HFFc6 (cell line): ENCODE measurements at places on chromosomes 13 and 19. TPM values are rescaled to one million over a fixed set of nuclear protein-coding genes. Genes with fewer than 3 reads are reported as not detected.
A peak's percentile ranks its signal among the peaks of the same experiment; 100 is the strongest.

BST2 gene
- total RNA-seq, result 0.34 TPM in 1 of 3 replicates, not detected in the others

GPC6 gene
- total RNA-seq, result 1.8 to 5.0 TPM (median 2.5 TPM) in 3 replicates

- H3K4me1 ChIP-seq, result peaks cover under 1% of the 10 kb centered on the region; the same call in 1 of the 2 replicates
- no peak overlapping the region for H3K27ac ChIP-seq
- H3K36me3 ChIP-seq, result no peaks in the 10 kb centered on the region
- peaks cover 39% of the 10 kb centered on the region for H3K27me3 ChIP-seq
- no peak overlapping the region for H3K4me3 ChIP-seq
- no peak for DNase-seq
These were observed 52.6 kb downstream of the MAP4K1 start for GRCh38 chr19:38564981-38565690.

DNA sequence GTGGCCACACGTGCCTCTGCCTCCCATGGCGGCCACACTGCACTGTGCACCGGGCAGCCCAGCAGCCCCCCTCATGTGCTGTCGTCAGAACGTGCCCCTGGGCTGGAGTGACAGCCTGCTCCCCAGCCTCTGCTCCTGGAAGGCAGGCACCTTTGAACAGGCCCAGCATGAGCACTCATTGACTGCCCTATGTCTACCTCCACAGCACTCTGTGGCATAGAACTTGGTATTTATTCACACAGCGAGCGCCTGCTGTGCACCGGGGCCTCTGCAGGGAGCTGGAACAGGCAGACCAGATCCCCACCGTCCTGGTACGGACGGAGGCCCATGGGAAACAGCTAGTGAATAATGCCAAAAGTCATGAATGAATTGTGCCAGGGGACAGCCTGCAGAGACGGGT, 53.7 kb downstream of the DPF1 start:
- peaks cover 4% of the 10 kb centered on the region for H3K27me3 ChIP-seq
- H3K36me3 ChIP-seq, result no peaks in the 10 kb centered on the region
- no peaks in the 10 kb centered on the region for H3K4me1 ChIP-seq
- H3K4me3 ChIP-seq, result no peak overlapping the region

GRCh38 chr13:52638666-52639328, 3.4 kb upstream of the HNRNPA1L2 start:
- no peaks in the 10 kb centered on the region for H3K4me1 ChIP-seq
- no peaks in the 10 kb centered on the region for H3K27me3 ChIP-seq
- no peak overlapping the region for H3K4me3 ChIP-seq
- peaks cover 21% of the 10 kb centered on the region for H3K36me3 ChIP-seq
- DNase-seq, result no peak

DNA sequence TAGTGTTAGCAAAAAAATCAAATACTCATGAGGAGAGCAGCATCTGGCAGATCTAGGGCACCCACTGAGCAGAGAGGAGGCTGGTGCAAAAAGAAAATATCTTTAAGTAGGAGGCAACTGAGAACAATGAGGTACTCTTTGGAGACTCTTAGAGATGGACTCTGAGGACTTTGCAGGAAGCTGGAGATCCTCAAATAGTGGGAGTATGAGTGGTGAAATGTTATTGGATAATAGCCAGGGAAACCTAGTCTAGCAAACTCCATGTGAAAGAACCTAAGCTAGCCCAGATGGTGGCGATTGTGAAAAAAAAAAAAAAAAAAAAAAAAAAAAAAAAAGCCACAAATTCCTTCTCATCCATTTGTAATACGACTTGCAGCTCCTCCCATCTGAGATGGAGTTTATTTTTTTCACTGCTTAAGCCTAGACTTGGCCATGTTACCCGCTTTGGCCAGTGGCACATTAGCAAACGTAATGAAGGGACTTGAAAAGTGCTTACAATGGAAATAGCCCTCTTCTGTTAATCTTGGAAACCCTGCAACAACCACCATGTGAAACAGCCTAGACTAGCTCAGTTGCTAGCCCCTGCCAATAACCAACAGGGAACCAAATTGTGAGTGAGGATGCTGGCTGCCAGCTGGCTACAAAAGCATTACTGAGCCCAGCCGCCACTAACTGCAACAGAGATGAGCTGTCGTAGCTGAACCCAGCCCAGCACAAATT, 476.2 kb downstream of the KLF12 start:
- H3K27ac ChIP-seq, result no peak overlapping the region
- H3K36me3 ChIP-seq, result peaks cover 14% of the 10 kb centered on the region
- peaks cover 28% of the 10 kb centered on the region for H3K4me1 ChIP-seq

- peak; percentile 68 for DNase-seq
- H3K27me3 ChIP-seq, result peaks cover 22% of the 10 kb centered on the region
- H3K4me3 ChIP-seq, result no peak overlapping the region
- no peak overlapping the region for H3K27ac ChIP-seq
These were observed 127.0 kb downstream of the IER2 start for GRCh38 chr19:13277104-13277809.

DNA sequence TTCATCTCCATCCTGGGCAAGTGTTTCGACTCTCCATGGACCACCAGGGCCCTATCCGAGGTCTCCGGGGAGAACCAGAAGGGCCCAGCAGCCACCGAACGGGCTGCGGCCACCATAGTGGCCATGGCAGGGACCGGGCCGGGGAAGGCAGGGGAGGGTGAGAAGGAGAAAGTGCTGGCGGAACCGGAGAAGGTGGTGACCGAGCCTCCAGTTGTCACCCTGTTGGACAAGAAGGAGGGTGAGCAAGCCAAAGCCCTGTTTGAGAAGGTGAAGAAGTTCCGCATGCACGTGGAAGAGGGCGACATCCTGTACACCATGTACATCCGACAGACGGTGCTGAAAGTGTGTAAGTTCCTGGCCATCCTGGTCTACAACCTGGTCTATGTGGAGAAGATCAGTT, 4.7 kb upstream of the MAP2K7 start:
- no peak overlapping the region for H3K4me3 ChIP-seq
- H3K36me3 ChIP-seq, result no peaks in the 10 kb centered on the region; the same call in 1 of the 2 replicates
- peaks cover 6% of the 10 kb centered on the region for H3K4me1 ChIP-seq
- no peak for DNase-seq
- H3K27ac ChIP-seq, result no peak overlapping the region

GRCh38 chr13:73499695-73500094, 440.9 kb downstream of the KLF5 start:
- H3K27ac ChIP-seq, result no peak overlapping the region
- peaks cover 3% of the 10 kb centered on the region; the same call in 1 of the 2 replicates for H3K27me3 ChIP-seq
- no peak for DNase-seq

DNA sequence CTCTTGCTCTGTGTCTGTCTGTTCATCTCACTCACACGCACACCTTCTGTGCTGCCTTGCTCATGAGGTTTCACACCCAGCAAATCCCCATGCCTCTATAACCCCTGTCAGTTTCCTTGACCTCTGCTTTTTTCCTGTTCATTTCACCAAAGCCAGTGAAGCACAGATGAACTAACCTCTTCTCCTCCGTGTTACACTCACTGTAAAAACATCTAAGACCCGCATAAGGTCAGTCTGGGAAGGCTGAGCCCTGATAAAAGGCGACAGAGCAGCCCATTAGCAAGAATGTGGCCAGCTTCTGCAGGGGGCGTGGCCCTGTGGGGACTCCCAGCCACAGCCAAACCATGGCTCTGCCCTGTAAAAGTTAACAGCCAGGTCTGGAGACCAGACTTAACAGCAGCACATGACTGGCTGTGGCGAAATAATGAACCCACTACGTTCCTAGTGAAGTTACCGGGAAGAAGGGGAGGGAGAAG, 42.8 kb upstream of the NPAS1 start:
- H3K36me3 ChIP-seq, result peaks cover 16% of the 10 kb centered on the region
- H3K4me1 ChIP-seq, result peaks cover 78% of the 10 kb centered on the region
- peak overlapping the region; percentile 55 for H3K4me3 ChIP-seq

DNA sequence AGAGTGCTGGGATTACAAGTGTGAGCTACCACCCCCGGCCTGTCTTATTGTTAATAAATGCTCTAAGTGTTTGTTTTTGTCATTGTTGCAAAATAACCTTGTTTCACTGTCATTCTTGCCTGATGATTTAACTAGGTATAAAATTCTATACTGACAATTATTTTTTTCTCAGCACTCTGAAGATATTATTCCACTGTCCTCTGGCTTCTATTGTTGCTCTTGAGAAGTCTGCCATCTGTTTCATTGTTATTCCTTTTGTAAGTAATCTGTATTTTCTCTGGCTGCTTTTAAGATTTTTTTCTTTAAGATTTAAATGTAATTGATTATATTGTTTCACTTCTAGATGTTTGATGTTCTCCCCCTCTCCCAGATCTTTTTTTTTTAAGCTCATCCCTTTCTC, 17.6 kb downstream of the ZNF420 start:
- H3K27ac ChIP-seq, result no peak overlapping the region
- H3K4me1 ChIP-seq, result no peaks in the 10 kb centered on the region
- DNase-seq, result no peak
- peaks cover 95% of the 10 kb centered on the region for H3K36me3 ChIP-seq

DNA sequence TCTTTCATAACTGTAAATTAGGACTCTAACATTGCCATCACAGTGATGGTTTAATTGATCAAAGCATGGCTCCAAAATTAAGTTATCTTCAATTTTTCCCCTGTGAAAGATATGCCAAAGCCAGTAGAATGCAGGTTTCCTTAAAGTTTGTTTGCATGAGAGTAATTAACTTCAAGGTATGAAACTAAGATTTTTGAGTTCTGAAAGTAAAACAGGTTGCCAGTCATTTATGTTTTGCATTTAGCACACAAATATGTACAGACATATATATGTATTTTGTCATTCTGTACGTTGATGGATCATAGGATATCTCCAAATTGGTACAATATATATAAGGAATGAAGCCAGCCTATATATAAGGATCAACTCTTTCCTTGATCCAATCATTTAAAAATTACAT, 23.6 kb upstream of the NDFIP2 start:
- H3K4me1 ChIP-seq, result peaks cover 75% of the 10 kb centered on the region
- 0 out of 2 replicates have a peak overlapping the region, but pooled peaks have one; percentile 21 for H3K27ac ChIP-seq
- no peaks in the 10 kb centered on the region; the same call in 1 of the 2 replicates for H3K27me3 ChIP-seq
- no peak for DNase-seq

DNA sequence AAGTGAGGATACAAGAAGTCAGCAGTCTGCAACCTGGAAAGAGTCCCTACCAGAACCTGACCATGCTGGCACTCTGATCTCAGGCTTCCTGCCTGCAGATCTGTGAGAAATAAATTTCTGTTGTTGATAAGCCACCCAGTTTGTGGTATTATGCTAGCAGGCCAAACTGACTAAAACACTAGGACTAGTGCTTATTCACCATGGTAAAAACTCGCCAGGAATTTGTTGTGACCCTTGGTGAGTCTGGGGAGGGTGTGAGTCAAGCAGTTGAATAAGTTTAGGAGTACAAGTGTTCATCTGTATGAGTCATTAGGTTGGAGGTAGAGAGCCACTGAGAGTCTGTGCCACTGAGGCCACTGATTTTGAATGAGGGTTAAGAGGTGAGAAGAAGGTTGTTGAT, 3.6 kb downstream of the ZIK1 start:
- H3K36me3 ChIP-seq, result peaks cover 55% of the 10 kb centered on the region
- DNase-seq, result peak; percentile 93
- H3K27ac ChIP-seq, result peak overlapping the region; percentile 63
- peaks cover 30% of the 10 kb centered on the region for H3K4me1 ChIP-seq
- H3K27me3 ChIP-seq, result peaks cover 2% of the 10 kb centered on the region; the same call in 1 of the 2 replicates

DNA sequence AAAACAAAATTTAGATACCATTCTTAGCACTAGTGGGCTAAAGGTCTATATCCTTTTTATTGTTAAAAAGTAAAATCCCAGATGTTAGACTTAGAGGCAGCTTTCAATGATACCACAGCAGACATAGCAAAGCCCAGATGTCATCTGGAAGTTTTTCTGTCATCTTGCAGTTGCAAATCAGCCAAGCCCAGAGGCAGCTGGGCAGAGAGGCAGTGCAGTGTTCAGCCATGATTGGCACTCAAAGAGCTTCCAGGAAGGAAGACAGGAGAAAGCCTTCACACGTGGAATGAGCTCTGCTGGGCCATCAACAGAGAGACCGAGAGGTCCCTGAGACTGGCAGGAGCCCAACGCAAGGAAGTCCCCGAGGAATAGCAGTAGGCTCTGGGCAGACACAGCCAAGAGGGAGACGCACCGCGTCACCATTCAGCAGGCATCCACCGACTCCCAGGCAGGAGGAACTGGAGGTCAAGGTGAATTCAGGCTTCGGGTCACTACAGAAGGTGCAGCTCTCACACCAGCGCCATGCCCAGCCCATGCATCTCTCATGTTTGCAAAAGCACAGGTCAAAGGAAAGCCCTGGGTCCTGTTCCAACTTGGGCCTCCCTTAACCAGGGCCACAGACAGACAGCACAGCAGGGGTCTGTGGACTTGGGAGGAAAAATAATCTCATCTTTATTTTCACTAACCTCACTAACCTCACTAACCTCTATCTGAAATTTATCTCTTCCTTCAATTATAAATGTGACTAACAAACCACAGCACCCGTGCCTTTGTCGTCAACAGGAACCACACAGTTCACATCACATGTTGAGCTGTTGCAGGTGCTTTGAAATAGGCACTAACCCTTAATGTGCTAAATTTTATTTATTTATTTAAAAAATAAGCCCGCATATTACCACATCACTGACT, 54.9 kb downstream of the TUBGCP3 start:
- no peaks in the 10 kb centered on the region for H3K4me1 ChIP-seq
- no peak overlapping the region for H3K4me3 ChIP-seq
- peaks cover 13% of the 10 kb centered on the region for H3K36me3 ChIP-seq
- DNase-seq, result no peak
- H3K27ac ChIP-seq, result no peak overlapping the region

DNA sequence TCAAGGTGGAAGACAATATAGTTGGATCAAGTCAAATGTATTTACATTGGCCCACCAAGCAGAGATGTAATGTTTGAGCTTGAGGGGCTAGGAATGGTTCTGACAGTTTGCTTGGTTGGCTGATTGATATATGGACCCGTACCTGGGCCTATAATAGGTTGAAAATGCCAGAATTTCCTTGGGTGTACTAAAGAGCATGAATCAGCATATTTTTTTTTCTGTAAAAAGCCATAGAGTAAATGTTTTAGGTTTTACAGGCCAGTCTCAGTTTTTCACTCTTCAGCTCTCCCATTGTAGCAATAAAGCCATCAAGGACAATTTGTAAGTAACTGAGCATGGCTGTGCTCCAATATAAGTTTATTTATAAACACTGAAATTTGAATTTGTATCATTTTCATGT, 26.9 kb downstream of the FXYD5 start:
- peaks cover 1% of the 10 kb centered on the region for H3K4me1 ChIP-seq
- H3K27me3 ChIP-seq, result peaks cover 27% of the 10 kb centered on the region
- no peak for DNase-seq
- H3K27ac ChIP-seq, result no peak overlapping the region
- H3K36me3 ChIP-seq, result no peaks in the 10 kb centered on the region
- no peak overlapping the region for H3K4me3 ChIP-seq

- peaks cover 14% of the 10 kb centered on the region for H3K27me3 ChIP-seq
- H3K27ac ChIP-seq, result no peak overlapping the region
- H3K4me3 ChIP-seq, result no peak overlapping the region
- no peak for DNase-seq
These were observed 1.6 kb downstream of the BCAM start for GRCh38 chr19:44810234-44811121.

GRCh38 chr19:48806818-48807589, 3.8 kb downstream of the BCAT2 start:
- H3K27me3 ChIP-seq, result no peaks in the 10 kb centered on the region; the same call in 1 of the 2 replicates
- DNase-seq, result peak; percentile 40
- H3K4me3 ChIP-seq, result no peak overlapping the region
- no peak overlapping the region for H3K27ac ChIP-seq
- H3K4me1 ChIP-seq, result peaks cover 18% of the 10 kb centered on the region
- no peaks in the 10 kb centered on the region for H3K36me3 ChIP-seq
